ENCODE measurements at places on chromosomes 3 and 15.
A peak's percentile ranks its signal among the peaks of the same experiment; 100 is the strongest.

GRCh38 chr3:158261371-158261991 is 151.6 kb downstream of the RSRC1 start:
- no peak for DNase-seq

DNA sequence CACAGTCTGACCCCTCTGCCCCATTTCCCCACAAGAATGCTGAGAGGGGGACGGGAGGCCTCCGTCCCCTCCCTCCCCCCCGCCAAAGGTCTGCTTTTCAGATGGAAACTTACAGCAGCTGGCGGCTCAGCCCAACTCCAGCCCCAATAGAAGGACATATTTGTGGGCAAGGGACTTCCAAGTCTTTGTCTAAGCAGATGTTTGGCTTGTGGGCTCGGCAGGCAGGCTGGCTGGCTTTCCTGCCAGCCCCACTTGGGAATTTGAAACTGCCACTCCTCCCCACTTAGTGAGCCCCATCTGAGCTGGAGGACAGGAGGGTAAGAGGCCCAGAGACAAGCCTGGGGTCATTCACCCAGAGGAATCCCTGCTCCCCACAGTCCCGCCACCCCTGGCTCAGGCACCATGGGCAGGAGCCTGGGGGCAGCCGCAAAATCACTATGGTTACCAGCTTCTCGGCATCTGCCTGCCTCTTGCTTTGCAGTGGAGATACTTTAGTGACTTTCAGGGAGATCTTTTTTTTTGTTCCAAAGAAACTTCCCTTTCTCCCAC is 53.6 kb downstream of the LMCD1 start:
- no peak for DNase-seq

DNA sequence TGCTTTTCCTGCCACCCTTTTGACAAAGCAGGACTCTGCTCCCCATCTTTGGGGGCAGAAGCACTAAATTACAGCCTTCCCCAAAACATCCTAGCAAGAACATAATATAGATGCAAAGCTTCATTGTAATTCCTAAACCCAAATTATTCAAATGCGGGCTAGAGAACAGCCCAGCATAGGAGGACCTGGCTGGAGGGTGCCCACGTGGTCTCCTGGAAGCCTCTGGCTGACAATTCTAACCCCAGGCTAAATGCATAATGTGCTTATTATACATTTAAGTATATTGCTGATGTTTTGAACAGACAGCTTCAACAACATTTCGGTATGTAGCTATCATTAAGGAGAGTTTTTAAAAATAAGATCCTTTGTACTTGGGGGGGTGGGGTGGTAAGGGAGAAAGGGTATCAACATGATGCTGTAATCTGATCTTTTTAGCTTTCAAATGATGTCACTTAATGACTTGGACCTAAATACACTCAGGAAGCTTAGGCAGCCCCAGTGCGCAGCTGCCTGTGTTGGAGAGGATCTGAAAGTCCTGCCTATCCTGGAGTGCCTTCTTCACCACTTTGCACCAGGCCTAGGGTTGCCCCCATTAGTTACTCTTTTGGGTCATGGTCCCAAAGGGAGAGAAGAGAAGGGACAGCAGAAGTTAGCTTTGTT is 57.2 kb upstream of the USP3 start:
- no peak for DNase-seq

- DNase-seq, result no peak
Measured at GRCh38 chr3:130609166-130609979, 92.4 kb downstream of the COL6A6 start.

- peak; percentile 8 for DNase-seq
Measured at GRCh38 chr3:147191795-147192385, 214.5 kb downstream of the ZIC4 start.

- DNase-seq, result no peak
Measured at GRCh38 chr15:31300981-31301672, 25.5 kb upstream of the KLF13 start.

DNA sequence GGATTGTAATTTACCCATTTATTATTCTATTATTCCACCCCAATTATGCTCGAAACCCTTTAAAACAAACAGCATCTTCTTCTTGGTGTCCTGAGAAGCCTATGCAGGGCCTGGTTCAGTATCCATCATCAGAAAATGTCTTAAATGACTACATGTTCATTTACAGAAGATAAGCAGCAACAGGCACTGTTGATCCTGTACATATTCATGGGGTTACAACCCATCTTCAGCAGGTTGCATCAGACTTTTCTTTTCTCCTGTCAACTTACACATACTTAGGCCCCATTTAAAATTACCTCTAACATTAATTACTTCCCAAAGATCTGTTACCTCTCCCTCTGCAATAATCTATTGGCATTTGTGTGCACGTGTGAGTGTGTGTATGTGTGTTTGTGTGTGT is 18.9 kb downstream of the TUSC7 start:
- DNase-seq, result no peak

- DNase-seq, result no peak
Measured at GRCh38 chr3:64213224-64213878, 11.9 kb downstream of the PRICKLE2 start.

DNA sequence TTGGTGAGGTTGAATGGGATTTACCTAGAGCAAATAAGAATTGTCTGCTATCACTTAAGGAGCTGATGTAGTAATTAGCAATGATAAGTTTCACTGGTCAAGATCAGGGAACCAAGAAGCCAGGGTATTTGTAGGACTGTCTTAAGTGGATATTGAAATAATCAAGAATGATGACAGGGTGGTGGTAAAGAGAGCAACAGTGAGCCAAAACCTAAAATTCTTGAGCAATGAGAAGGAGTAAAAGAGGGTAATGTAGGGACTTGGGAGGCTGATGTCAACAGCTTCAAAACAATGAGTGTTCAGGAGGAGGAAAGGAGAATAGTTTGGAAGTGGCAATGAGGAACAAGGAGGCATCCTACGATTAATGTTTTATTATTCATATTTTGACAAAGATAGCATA is 31.5 kb upstream of the SLC2A2 start:
- DNase-seq, result no peak

- no peak for DNase-seq
Measured at GRCh38 chr15:52795464-52796227, 5.5 kb upstream of the ONECUT1 start.

DNA sequence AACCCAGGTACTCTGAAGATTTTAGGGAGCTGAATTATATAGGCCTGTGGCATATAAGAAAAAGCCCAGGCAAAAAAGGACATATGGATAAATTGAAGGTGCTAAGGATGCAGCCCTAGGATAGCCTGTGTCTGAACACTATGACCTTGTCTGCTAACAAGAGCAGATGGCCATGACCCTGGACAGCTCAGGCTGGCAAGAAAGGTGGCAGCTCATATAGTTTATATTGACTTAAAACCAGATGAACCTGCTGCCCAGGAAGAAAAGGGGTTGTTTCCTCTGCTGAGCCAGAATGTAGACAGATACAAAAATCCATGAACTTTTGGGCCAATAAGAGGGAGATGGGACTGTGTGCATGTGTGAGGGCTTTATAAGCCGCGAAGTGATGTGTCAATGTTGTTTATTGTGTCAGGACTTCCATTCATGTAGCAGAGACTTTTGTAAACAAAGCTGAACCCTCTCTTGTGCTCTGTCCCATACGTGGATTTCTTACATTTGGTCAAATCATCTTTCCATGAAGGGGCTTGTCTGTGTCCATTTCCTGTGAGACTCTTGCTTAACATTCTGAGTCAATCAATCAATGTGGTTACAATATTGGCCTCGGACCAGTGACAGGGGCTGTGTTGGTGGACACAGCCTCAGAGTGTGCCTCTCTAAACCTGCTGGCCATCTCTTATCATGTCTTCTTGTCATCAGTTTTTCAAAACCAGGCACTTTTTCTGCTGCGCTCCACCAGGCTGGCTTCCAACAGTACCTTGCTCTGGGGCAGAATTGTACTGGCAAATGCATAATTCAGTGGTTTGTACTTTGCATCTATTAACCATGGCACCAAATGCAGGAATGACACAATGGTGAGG is 321.2 kb downstream of the WDR72 start:
- no peak for DNase-seq

DNA sequence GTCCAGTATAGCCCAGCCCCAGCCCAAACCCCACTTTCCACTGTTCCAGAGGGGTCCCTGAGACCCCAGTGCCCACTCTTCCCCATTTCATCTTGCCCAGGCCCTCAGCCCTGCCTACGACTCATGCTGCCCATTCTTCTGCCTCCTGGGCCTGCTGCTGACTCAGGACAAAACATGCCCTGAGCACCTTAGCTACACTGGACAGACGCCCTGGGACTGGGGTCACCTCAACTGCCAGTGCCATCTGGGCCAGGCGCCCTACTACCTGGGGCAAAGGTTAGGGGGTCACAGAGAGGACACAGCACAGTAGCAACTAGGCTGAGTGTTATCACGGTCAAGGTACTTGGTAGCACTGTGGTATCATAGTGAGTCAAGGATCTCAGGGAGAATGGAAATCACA is 2.6 kb upstream of the LAMB2 start:
- no peak for DNase-seq

- DNase-seq, result no peak
Measured at GRCh38 chr15:29857221-29857789, 35.0 kb upstream of the TJP1 start.

- DNase-seq, result peak; percentile 42
Measured at GRCh38 chr15:72982714-72983113, 69.5 kb upstream of the NEO1 start.

- no peak for DNase-seq
Measured at GRCh38 chr3:9198899-9199335, 50.5 kb downstream of the SRGAP3 start.

DNA sequence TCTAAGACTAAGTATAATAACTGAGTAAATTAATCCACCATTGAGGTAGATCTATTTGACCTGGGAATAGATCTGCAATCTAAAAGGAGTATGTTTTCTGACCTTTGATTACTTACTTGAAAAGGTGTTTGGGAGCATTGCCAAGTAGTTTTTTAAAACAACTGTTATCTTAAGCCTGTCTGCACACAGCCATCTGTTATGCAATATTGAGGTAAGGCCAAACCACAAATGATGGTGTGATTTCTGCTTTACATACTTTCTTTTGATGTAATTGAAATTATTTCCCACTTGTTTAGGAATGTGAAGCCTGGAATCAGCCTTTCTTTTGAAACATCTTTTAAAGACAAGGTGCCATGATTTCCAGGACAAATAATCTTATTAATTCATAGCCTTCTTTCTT is 274.0 kb downstream of the BBX start:
- DNase-seq, result no peak

- DNase-seq, result no peak
Measured at GRCh38 chr3:45135959-45136358, 10.2 kb downstream of the CDCP1 start.

Data from NCI-H446 treated with DMSO at 0.1 percent for 48 hours (cell line).